Neural progenitor cell (in vitro differentiated cells): ENCODE measurements at places on chromosomes 4 and X. TPM values are rescaled to one million over a fixed set of nuclear protein-coding genes. Genes with fewer than 3 reads are reported as not detected.

COL4A6 gene
- total RNA-seq = 40.5 and 62.6 TPM in 2 replicates

ARR3 gene
- total RNA-seq = not detected in 2 replicates

ZNF732 gene
- total RNA-seq = not detected in 2 replicates

SERPINA7 gene
- total RNA-seq = not detected in 2 replicates

TMEM35A gene
- 12.3 and 14.1 TPM in 2 replicates for total RNA-seq

GRCh38 chrX:49165901-49166881 lies 3.6 kb downstream of the MAGIX start:
- peaks cover 67% of the 10 kb centered on the region for H3K27me3 ChIP-seq
- H3K36me3 ChIP-seq = no peaks in the 10 kb centered on the region
- peaks cover 11% of the 10 kb centered on the region for H3K4me1 ChIP-seq

DNA sequence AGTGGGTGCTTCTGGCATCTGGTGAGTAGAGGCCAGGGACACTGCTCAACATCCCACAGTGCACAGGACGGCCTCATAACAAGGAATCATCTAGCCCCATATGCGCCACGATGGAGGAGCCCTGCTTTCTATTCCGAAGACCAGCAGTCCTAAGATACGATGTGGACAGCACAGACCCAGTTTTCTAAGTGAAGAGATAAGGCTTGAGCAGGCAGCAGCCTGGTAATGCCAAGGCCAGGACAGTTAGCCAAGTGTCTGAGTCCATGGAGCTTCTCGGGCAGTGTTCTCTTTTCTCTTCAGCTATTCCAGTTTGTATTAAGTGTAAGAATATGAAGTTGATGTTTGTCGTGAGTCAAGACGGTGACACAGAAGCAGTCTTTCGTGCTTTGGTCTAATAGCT lies 112.7 kb downstream of the TBL1X start:
- H3K4me1 ChIP-seq = peaks cover 13% of the 10 kb centered on the region
- H3K36me3 ChIP-seq = no peaks in the 10 kb centered on the region
- no peaks in the 10 kb centered on the region for H3K27me3 ChIP-seq
- no peak overlapping the region for H3K4me3 ChIP-seq
- H3K27ac ChIP-seq = no peak overlapping the region
- DNase-seq = no peak

DNA sequence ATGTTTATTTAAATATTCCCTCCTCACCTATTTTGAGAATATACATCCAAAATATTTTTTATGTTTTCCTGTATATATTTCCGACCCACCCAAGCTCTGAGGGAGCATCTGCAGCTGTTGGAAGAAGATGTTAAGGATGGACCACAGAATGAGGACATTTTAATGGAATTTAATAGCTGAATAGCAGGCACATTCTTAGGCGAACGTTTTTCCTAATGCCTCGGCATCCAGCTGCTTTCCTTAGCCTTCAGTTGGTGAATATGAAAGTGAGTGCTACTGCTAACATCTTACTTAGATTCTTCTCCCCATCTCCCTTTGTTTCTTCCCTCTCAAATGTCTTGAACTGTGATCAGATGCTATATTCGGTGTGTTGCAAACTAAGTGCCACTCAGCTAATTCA lies 158.0 kb upstream of the CTSO start:
- DNase-seq = no peak
- no peak overlapping the region for H3K27ac ChIP-seq

DNA sequence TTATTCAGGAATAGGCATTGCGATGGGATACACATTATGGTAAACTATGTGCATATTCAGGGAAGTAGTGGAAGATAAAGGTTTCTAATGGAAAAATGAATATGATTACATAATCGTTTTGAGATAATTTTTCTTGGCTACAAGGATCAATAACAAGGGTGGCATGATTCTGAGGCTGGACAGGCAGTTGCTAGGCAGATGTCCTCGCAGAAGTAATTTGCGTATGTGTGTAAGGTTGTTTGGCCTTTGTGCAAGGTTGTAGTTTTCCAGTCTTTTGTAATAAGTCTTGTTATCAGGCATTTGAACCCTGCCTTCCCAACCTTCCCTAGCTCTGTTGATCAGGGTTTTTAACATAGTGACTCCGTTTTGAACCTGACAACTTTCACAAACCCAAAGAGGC lies 59.7 kb downstream of the RGS12 start:
- no peak overlapping the region for H3K27ac ChIP-seq
- DNase-seq = no peak
- H3K36me3 ChIP-seq = no peaks in the 10 kb centered on the region
- no peaks in the 10 kb centered on the region for H3K27me3 ChIP-seq
- no peaks in the 10 kb centered on the region for H3K4me1 ChIP-seq
- H3K4me3 ChIP-seq = no peak overlapping the region

- H3K27ac ChIP-seq = no peak overlapping the region
- H3K36me3 ChIP-seq = no peaks in the 10 kb centered on the region
- H3K27me3 ChIP-seq = no peaks in the 10 kb centered on the region
- H3K4me1 ChIP-seq = no peaks in the 10 kb centered on the region
These were observed 29.2 kb downstream of the WFS1 start for GRCh38 chr4:6298852-6299251.

- H3K27me3 ChIP-seq = no peaks in the 10 kb centered on the region
- H3K4me1 ChIP-seq = no peaks in the 10 kb centered on the region
- no peak for DNase-seq
- no peaks in the 10 kb centered on the region for H3K36me3 ChIP-seq
These were observed 36.7 kb downstream of the AGA start for GRCh38 chr4:177405508-177405907.

- no peak overlapping the region for H3K4me3 ChIP-seq
- no peak overlapping the region for H3K27ac ChIP-seq
- no peaks in the 10 kb centered on the region for H3K4me1 ChIP-seq
These were observed 486.4 kb upstream of the RPS6KA3 start for GRCh38 chrX:20753076-20753475.

GRCh38 chrX:139766545-139766983 lies 58.6 kb upstream of the MCF2 start:
- H3K27ac ChIP-seq = no peak overlapping the region
- H3K36me3 ChIP-seq = no peaks in the 10 kb centered on the region
- no peaks in the 10 kb centered on the region for H3K27me3 ChIP-seq
- DNase-seq = no peak
- no peak overlapping the region for H3K4me3 ChIP-seq

GRCh38 chr4:82728301-82728700 lies 70.3 kb downstream of the SCD5 start:
- H3K4me3 ChIP-seq = no peak overlapping the region
- no peaks in the 10 kb centered on the region for H3K36me3 ChIP-seq
- DNase-seq = no peak
- no peaks in the 10 kb centered on the region for H3K4me1 ChIP-seq
- no peaks in the 10 kb centered on the region for H3K27me3 ChIP-seq
- H3K27ac ChIP-seq = no peak overlapping the region

GRCh38 chr4:1614049-1614448 lies 70.1 kb downstream of the FAM53A start:
- no peaks in the 10 kb centered on the region for H3K4me1 ChIP-seq
- no peaks in the 10 kb centered on the region for H3K27me3 ChIP-seq
- DNase-seq = no peak

DNA sequence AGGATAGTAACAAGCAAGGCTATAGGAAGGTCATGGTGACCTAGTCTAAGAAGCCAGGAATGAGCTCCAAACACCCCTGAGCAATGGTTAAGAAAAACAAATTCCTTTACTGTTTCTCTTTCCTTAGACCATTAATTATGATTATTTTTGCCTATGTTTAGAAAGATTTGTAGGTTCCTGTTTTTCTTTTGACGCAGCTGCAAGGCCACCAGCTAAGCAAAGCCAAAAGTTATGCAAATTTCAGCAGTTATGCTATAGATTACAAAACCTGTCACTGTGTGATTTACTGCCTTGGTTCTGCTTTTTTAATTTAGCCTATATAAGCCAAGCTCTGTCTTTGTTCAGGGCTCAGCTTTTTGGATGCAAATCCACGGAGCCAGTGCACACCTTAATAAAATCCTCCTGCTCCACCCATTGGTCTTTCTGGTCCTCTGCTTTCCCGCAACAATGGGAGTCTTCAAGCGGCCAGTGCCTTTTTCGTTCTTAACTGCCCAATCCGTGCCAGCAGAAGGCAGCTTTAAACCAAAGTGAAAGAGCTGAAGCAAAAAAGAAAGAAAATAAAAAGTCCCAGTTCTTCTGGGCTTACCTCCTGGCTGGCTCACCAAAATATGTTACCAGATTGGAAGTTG lies 1.4 kb upstream of the CEP135 start:
- peaks cover 7% of the 10 kb centered on the region for H3K36me3 ChIP-seq
- peaks cover 17% of the 10 kb centered on the region for H3K4me1 ChIP-seq
- H3K4me3 ChIP-seq = no peak overlapping the region
- H3K27ac ChIP-seq = no peak overlapping the region

DNA sequence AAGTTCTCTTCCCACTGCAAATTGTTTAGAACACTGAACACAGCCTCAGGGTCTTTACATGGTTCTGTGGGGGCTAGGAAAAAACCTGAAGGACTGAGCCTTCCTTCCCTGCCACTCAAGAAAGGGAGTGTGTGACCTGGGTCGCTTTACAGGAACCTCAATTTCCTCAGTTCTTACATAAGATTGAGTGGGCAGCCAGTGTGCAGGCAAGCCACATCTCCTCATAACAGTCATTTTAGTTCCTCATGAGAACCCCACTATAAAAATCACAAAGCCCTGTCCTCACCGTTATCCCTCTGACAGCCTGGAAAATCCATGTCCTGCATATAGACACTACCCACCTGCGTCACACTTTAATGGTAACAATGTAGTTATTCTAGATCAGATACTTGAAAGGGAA lies 2.1 kb upstream of the ETDC start:
- no peak overlapping the region for H3K4me3 ChIP-seq
- H3K36me3 ChIP-seq = no peaks in the 10 kb centered on the region
- H3K27me3 ChIP-seq = no peaks in the 10 kb centered on the region
- peaks cover 8% of the 10 kb centered on the region for H3K4me1 ChIP-seq
- DNase-seq = no peak

DNA sequence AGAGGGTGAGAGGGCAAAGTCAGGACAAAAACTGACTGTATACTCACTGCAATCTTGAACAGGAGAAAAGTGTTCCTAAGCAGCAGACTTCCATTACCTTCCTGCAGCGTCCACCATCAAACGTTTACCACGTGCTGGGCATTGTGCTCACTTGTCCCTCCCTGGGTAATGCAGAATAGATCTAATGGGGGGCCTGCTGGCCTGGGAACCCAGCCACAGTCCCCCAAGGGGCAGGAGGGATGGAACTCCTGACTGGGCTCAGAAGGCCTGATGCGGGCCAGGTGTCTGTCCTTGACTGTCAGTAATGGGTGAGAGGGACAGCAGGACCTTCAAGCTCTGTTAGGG lies 37.6 kb upstream of the FAM156A start:
- H3K36me3 ChIP-seq = no peaks in the 10 kb centered on the region
- no peak overlapping the region for H3K27ac ChIP-seq
- no peaks in the 10 kb centered on the region for H3K4me1 ChIP-seq
- peak overlapping the region; percentile 68 for H3K4me3 ChIP-seq

DNA sequence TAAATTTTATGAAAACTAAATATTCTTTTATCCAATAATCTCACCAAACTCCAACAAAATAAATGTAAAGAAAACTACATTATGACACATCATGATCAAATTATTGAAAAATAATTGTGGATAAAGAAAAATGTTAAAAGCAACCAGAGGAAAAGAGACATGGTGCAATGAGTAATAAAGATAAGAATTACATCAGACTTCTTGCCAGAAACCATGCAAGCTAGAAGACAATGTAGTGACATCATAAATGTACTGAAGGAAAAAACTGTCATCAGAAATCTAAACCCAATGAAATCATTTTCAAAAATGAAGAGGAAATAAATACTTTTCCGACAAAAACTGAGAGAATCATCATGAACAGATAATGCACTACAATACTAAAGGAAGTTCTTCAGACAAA lies 135.9 kb upstream of the EOLA2 start:
- no peaks in the 10 kb centered on the region for H3K4me1 ChIP-seq
- DNase-seq = no peak
- no peak overlapping the region for H3K27ac ChIP-seq
- no peaks in the 10 kb centered on the region for H3K36me3 ChIP-seq

DNA sequence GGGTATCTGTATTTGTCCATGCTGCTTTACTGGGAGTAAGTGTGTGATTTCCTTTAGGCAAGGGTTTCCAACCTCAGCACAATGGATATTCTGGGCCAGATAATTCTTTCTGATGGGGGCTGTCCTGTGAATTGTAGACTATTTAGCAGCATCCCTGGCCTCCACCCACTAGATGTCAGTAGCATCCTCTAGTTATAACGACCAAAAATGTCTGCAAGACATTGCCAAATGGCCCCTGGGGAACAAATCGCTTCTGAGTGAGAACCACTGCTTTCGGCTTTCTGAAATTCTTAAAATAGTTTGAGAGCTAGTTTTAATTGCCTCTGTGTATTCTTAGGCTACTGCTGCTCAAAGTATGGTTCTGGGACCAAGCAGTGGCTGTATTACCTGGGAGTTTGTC lies 81.2 kb upstream of the GPM6B start:
- H3K27ac ChIP-seq = no peak overlapping the region
- no peak overlapping the region for H3K4me3 ChIP-seq
- H3K4me1 ChIP-seq = peaks cover 4% of the 10 kb centered on the region
- H3K36me3 ChIP-seq = no peaks in the 10 kb centered on the region

GRCh38 chr4:182932651-182933050 lies 15.5 kb upstream of the DCTD start:
- H3K27ac ChIP-seq = no peak overlapping the region
- no peak overlapping the region for H3K4me3 ChIP-seq
- no peaks in the 10 kb centered on the region for H3K36me3 ChIP-seq
- H3K4me1 ChIP-seq = no peaks in the 10 kb centered on the region
- no peaks in the 10 kb centered on the region for H3K27me3 ChIP-seq
- DNase-seq = no peak

DNA sequence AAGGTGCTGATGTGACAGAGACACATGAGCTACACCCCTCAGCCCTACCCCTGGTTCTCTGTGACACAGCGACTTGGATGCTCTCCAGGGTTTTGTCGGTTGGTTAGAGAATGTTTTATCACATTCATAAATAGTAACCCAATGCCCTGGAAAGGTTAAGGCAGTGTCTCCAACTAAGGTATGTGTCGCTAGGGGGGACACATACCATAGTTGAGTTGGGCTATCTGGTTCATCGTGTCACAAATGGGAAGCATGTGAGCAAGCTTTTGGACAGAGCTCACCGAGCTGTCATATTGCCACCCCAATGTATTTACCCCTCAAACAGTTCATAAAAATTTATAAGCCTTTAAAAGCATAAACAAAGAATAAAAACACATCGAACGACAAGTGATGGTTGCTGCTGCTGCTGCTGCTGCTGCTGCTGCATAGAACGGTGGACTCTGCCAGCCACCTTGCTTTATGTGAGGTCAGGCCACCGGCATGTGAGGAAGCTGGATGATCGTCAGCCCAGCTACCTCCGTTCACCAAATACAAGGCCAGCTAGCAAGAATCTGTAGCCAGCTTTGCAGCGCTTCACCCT lies 55.9 kb downstream of the STOX2 start:
- H3K4me3 ChIP-seq = no peak overlapping the region
- DNase-seq = no peak
- no peak overlapping the region for H3K27ac ChIP-seq
- H3K36me3 ChIP-seq = no peaks in the 10 kb centered on the region
- H3K27me3 ChIP-seq = no peaks in the 10 kb centered on the region
- H3K4me1 ChIP-seq = peaks cover 44% of the 10 kb centered on the region

GRCh38 chrX:109347632-109348031 lies 134.3 kb downstream of the GUCY2F start:
- H3K4me3 ChIP-seq = no peak overlapping the region
- DNase-seq = no peak
- no peaks in the 10 kb centered on the region for H3K36me3 ChIP-seq
- H3K4me1 ChIP-seq = no peaks in the 10 kb centered on the region
